ENCODE measurements at places on chromosomes 7 and 10.
A peak's percentile ranks its signal among the peaks of the same experiment; 100 is the strongest.

DNA sequence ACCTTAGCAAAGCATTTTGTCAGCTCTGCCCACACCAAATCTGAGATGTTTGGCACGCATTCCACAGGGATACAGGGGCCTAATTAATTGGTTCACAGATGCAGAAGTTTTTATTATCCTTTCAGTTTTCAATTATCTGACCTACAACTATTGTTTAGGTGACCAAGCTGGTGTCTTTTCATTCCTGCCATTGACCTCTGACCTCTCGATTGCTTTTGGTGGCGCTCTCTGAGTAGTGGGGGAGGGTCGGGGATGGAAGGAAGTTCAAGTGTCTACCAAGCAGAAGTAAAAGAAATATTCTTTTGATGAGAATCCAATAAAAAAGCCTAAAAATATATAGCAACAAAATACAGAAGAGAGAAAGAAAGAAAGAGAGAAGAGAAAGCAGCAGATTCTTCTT is 28.8 kb upstream of the KDM7A start:
- DNase-seq: no peak

DNA sequence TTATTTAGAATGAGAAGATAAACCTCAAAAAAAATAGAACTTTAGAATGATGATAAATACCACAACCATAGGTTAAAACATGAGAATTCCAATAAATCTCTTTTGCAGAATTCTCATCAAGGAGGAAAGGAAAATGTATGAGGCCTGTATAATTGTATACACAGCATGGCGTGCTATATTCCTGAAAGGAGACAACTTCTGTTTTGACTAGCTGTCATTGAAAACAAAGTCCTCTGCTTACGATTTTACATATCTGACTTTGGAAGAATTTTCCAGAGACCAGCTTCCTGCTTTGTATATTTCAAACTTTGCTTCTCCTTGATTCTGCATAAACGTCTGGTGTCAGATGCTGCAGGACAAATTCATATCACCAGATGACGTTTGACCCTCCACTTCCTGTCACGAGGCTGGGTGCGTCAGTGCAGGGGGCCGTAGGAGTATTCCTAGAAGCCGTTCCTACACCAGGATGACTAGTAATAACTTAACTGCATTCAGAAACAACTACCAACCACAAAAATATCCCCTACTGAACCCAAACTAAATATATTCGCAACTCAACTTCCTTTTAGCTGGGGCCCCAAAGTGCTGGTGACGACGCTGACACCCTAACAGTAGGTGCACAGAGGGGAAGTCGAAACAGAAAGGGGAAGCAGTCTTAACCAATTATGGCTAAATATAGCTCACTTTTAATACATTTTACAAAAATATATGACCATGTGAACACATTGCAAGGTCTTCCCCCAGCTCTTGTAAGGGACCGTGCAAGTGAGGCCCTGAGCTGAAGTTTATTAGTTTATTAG is 178.6 kb upstream of the INHBA start:
- DNase-seq: peak; percentile 37

DNA sequence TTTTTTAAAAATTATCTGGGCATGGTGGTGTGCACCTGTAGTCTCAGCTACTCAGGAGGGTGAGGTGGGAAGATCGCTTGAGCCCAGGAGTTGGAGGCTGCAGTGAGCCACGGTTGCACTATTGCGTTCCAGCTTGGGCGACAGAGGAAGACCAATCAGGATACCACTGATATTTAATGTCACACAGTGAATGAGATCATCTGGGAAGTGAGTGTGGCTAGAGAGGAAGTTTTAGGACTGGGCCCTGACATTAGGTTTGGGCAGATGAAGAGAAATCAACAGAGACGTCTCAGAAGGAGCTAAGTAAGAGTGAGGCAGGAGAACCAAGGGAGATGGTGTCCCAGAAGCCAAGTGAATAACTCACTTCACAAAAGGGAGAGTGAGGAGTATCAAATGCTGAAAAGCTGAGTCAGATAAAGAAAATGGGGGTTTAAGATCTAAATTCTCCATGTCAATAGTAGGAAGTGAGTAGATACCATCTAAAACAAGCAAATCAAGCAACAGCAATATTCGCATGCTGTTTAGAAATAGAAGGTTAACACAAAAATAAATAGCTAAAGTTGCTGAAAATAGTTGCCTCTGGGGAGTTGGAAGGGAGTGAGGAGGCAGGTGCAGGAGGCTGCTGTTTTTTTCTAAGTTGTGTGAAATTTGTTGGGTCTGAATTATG is 11.5 kb downstream of the PILRA start:
- no peak for DNase-seq

- peak; percentile 50 for DNase-seq
Observed at GRCh38 chr7:134669845-134670373, 23.3 kb downstream of the BPGM start.
